Cerebellar nuclear complex (tissue), 1 donor: ENCODE measurements at places on chromosomes 12 and 14.

- no peak for DNase-seq
These were observed 785 bp downstream of the MLEC start for GRCh38 chr12:120687578-120688289.

DNA sequence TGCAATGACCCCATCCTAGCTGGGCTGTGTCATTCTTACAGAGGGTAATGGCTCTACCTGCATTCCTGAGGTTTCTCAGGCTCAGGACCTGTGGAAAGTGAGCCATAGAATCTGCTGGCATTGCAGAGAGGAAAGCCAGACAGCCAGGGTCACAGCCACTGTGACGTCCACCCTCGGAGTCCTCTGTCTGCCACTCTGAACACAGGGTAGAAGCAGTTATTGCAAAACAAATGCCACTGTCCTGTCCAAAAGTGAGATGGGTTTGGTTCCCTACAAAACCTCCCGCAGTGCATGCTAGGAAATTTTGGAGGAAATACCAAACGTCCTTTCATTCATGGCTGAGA lies 37.8 kb downstream of the TNFAIP2 start:
- no peak for DNase-seq

GRCh38 chr12:92472201-92472600 lies 230.6 kb upstream of the PLEKHG7 start:
- no peak for DNase-seq

GRCh38 chr14:47949006-47949405 lies 273.6 kb upstream of the MDGA2 start:
- no peak for DNase-seq

- no peak for DNase-seq
These were observed 48.7 kb downstream of the BEGAIN start for GRCh38 chr14:100538351-100539002.

- DNase-seq = no peak
These were observed 238.5 kb downstream of the CACNA1C start for GRCh38 chr12:2291182-2291832.

DNA sequence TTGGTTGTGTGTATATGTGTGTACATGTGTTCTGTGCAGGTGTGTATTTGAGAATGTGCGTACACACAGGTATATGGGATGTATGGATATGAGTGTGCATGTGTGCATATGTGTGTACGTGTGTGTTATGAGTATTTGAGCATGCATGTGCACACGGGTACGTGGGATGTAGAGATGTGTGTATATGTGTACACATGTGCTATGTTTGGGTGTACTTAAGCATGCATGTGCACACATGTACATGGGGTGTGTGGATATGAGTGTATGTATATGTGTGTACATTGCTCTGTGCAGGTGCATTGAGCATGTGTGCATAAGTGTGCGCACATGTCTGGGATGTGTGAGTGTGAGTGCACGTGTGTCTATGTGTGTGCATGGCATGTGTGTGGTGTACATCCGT lies 34.3 kb upstream of the SFSWAP start:
- no peak for DNase-seq

GRCh38 chr12:10101042-10101579 lies 2.3 kb upstream of the CLEC1A start:
- DNase-seq = no peak

DNA sequence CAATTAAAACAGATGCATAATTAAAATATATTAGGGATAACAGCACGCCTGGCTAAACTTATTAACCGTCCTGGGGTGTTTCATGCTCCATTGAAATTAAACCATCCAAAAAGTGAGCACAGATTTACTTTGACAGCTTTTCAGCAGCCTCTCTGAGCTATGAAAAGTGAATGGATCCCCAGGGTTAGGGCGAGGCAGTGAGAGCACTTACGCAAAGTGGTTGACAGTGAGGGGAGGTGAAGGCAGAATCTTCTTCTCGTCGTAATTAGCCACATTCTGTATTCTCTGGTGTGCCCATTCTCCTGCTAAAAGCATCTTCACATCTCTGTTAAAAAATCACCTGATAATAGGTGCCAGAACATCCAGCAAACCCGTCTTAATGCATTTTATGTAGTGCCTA lies 1.9 kb downstream of the TMTC2 start:
- DNase-seq = no peak

- DNase-seq = no peak
These were observed 122.1 kb downstream of the PRKD1 start for GRCh38 chr14:29805415-29806123.

GRCh38 chr12:67355428-67356379 lies 86.5 kb downstream of the CAND1 start:
- DNase-seq = no peak

DNA sequence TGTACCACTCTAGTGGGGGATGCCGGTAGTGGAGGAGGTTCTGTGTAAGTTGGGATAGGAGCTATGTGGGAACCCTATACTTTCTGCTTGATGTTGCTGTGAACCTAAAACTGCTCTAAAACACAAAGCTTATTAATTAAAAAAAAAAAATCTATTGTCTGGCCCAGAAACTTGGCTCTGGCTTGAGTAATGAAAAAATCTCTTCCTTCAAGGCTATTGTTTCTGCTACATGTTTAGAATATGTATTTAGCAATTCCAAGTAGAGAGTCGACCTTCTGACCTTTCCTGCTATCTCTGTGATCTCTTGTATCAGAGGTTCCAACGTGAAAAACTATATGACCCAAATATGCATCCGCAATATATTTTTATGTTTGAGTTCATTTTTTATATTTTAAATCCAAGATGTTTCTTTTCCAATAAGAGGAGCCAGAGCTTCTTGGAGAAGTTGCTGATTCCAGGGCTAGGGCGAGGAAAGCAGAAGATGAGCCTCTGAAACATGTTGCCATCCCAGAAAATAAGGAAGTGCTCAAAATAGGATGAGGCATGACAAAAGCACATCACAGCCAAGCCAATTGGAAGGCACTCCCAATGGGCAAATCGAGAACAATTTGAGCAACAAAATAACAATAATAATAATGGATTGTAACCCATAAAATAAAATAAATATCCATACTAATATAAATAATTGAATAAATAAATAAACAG lies 184.6 kb upstream of the TMEM260 start:
- no peak for DNase-seq

DNA sequence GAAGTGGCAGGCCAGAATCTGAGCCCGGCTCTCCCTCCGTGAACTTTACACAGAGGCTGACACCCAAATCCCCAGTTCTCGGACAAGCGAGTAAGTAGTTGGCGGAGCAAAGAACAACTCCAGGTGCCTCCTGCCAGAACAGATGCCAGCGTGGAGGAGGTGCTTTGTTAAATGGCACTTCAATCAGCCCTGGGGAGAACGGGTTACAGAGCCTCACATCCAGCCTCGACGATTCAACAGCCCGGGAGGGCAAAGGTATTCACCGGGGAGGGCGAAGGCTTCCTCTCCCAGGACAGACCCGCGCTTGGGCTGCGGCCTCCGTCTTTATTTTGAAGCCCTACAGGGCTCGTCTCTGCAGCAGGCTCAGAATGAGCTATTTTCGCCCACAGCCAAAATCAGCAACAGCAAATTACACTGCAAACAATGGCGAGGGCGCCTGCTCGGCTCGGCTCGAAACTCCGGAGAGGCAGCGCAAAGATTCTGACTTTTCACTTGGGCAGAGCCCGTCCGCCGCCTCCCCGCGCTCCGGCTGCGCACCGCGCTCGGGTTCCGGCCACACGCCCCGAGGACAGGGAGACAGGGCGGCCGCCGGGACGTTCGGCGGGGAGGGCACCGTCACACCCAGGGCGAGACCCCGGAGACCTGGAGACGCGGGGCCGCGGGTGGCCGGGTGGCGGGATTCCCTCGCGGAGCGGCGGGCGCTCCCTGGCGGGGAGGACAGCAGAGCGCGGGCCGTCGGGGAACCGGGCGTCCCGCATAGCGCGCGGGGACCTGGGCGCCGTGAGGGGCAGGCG lies 811 bp downstream of the TMCC3 start:
- no peak for DNase-seq
